ENCODE measurements at places on chromosomes 13 and 19.

DNA sequence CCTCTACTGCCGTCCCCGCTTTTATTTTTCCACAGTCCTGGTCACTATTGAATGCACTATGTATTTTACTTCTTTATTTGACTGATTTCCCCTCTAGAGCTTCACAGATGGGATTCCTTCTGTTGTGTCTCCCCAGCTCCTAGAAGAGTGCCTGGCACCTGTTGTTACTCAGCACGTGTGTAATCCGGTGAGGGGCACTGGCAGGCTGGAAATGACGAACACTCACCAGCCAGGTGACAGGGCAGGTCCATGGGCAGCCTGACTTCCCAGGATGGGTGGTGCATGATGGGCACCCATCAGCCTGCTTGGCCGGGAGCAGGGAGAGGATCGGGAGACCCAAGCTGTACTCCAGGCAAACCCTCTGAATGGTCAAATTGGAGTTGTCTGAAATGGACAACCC lies 67.2 kb downstream of the CEBPG start:
- no peak for DNase-seq

DNA sequence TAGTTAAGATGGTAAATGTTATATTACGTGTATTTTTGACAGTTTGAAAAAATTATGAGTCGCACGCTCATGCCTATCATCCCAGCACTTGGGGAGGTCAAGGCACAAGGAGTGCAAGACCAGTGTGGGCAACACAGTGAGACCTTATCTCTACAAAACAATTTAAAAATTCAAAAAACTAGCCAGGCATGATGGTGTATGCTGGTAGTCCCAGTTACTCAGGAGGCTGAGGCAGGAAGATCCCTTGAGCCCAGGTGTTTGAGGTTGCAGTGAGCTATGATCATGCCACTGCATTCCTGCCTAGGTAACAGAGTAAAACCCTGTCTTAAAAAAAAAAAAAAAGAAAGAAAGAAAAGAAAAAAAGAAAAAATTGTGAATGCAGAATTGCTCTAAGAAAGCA lies 58.0 kb downstream of the TBC1D4 start:
- no peak for DNase-seq

DNA sequence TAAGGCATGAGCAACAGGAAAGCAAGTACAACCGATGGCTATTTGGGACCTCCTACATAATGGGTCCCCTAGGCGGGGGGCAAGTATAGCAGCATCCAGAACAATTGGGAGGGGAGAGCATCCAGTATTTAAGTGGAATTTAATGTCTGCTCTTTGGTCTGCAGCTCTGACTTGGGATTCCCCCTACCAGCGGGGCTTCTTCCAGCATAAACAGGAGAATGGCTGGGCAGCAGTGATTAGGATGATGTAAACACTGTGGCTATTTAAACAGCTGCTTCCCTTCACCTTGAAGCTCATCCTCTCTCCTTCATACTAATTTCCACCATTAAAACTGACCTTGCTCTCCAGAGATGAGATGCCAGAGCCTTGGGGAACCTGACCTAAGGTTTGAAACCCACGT lies 73.9 kb upstream of the OXGR1 start:
- DNase-seq: no peak

DNA sequence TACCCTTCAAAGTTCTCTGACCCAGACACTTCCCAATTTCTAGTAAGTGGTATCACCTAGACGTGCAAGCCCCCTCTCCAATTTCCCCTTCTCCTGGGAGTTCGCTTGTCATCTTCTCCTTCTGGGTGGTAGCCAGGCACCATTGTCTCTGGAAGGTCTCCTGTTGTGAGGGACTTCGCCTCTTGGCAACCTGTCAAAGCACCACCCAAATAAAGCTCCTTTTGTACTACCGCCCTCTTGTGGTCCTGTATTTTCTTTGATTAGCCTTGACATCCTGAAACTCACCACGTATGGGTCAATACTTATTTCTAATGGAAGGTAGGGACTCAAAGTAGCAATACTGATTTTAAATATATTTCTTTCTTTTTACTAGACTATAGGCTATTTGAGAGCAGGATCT lies 8.2 kb downstream of the GPC5 start:
- DNase-seq: peak; percentile 34

All from NCI-H1436 (cell line).